Left lung (tissue), 14 donors: ENCODE measurements at places on chromosomes 12 and 14. TPM values are rescaled to one million over a fixed set of nuclear protein-coding genes. Genes with fewer than 3 reads are reported as not detected.

Gene HOXC11
- total RNA-seq, result not detected

Gene CD27
- total RNA-seq, result 1.4 TPM

Gene DDN
- 0.08 TPM for total RNA-seq

DNA sequence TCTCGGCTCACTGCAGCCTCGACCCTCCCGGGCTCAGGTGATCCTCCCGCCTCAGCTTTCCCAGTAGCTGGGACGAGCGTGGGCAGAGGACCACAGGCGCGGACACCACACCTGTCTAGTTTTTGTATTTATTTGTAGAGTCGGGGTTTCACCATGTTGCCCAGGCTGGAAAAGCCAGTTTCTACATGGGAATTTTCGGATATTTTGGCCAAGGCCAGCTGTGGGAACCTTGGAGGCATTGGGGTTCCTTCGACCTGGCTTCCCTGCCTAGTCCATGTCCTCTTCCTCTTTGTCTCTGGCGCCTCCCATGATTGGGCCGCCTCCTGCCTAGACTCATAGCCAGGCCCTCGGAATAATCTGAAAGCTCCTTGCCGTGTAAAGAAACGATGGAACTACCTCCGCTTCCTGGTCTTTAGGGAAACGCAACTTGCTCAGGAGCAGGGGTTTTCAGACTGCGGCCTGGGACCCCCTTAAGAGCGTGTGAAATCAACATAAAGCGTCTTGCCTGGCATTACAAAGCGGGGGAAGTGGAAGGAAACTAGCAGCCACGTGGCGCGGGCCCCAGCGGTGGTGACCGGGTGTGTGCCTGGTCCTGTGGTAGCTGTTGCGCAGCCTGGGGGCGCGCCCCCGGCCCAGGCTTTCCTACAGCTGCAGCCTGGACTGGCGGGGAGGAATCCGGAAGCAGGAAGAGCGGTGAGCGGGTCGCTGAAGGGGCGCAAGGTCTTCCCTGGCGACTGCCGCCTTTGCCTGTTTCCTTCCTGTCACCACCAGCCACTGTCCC, 1.4 kb upstream of the HSP90AA1 start:
- DNase-seq, result peak; percentile 38

Gene PPP1R36
- total RNA-seq, result 0.47 TPM

GRCh38 chr14:44576356-44576755, 69.3 kb upstream of the FSCB start:
- DNase-seq, result no peak

Gene CCDC196
- total RNA-seq, result not detected

Gene SLC41A2
- 27.2 TPM for total RNA-seq

- DNase-seq, result no peak
Observed at GRCh38 chr12:6067152-6067916, 57.1 kb downstream of the VWF start.

Gene OR6C2
- not detected for total RNA-seq

GRCh38 chr14:23006188-23006534, 3.8 kb downstream of the C14orf93 start:
- no peak for DNase-seq

DNA sequence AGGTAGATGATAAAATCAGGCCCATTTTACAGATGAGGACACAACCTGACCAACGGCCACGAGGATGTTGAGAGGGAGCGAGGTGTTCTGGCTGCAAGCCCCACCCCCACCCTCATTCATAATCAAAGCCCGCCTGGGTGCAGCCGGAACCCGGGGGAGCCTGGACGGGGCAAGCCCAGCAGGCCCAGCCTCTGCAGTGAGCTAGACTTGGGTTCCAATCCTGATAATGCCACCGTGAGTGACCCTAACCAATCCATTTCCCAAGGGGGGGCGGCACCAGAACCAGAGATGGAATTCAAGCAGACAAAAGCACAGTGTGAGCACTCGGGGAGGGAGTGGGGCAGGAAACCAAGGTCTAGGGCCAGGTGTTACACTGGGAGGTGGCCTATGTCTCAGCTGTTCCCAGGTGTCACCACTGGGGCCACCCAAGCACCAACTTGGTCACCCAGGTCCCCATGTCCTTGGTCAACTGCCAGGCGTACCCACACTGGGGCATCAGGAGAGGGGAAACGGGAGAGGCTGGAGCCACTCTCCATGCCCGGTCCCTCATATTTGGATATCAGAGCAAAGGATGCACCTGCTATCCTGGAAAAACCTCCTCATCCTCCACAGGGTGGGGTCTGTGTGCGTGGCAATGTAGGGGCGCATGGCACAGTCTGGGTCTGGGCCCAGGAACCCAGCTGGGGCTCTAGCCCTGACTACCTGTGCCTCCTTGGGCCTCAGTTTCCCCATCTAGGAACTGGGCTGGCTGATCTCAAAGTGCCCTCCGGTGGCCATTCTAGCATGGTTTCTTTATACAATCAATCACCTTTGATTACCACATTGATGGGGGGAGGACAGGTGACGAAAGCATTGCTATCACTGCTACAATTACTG, 58.4 kb downstream of the FAM222A start:
- no peak for DNase-seq

Gene TDRD9
- 9.1 TPM for total RNA-seq

- no peak for DNase-seq
Observed at GRCh38 chr12:13536219-13536910, 339.8 kb downstream of the EMP1 start.

DNA sequence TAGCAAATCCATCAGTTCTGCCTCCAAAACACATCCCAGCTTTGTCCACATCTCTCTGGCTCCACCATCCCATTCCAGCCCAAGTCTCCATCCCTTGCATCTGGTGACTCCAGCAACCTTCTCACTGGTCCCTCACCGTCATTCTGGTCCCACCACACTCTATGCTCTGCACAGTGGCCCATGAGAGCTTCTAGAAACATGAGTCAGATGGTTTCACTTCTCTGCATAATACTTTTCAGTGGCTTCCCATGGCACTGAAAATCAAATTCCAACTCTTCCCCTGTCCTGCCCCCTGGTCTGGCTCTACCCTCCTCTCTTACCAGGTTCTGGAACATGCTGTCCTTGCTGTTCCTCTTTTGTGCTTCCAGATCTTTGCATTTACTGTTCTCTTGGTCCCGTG, 17.2 kb upstream of the C12orf76 start:
- no peak for DNase-seq

Gene KANSL2
- total RNA-seq, result 30.6 TPM

DNA sequence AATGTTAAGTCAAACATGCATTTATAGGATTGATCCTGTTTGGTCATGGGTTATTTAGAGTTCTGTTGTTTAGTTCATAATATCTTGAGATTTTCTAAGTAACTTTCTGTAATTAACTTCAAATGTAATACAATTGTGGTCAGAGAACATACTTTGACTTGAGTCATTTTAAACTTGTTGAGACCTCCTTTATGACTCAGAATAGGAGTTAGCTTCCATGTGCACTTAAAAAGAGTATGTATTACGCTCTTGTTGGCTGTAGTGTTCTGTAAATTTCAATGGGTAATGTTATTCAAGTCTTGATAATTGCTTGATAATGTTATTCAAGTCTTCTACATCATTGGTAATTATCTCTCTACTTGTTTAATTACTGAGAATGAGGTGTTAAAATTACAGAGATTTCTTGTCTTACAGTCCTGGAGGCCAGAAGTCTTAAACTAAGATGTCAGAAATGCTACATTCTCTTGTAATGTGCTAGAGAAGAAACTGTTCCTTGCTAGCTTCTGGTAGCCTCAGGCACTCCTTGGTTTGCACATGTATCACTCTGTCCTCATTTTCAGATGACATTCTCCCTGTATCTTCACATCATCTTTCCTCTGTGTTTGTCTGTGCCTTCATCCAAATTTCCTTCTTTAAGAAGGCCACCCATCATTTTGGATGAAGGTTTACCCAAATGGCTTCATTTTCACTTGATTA, 197.3 kb downstream of the TMTC3 start:
- DNase-seq, result no peak

DNA sequence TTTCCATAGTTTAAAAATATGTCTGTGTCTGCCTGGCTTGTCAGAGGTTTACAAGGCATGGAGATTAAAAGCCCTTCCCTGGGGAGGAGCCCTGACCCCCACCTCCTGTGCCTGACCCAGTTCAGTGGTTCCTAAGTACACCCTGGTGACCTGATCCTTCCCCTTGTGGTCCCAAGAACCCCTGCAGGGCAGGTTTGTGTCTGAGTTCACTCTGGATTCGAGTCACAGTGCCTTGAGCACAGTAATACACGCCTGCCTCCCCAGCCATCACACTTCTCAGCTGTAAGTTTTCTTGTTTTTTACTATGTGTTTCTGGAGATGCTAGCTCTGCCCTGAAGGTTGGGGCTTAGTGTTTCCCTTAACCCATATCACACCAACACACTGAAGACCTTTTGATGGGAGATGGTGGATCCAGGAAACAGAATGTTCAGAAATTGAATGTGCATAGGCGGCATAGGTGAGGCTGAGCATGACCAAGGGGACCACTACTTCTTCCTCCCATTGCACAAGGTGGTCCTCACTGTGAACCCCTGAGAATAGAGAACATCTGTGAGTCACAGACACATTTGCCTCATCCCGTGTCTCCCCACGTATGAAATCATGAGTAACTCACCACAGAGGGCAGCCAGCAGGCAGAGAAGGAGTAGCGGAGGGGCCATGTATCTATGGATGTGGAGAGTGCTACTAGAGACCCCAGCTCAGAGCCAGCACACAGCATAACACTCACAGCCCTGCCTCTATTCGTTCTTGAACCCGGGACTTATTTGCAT, 962.9 kb downstream of the TMEM121 start:
- DNase-seq, result no peak

Gene PWP1
- total RNA-seq, result 29.9 TPM

DNA sequence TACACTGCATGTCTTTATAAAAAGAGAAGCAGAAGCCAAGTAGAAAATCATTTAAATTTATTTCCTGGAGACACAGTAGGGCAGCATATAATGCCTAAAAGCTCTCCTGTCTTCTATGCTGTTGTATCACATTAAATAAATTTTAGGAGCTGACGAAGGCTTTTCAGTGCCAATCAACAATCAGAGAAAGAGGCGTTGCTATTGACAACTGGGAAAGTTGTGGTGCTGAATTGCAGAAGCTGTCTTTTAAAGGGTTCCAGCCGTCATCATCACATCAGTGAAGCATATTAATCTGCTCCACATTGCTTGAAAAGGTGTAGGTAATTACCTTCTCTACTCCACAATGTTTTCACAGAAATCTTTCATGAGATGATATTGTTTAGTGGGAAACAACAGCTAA, 103.9 kb downstream of the FSCB start:
- DNase-seq, result no peak

GRCh38 chr14:37539992-37540391, 55.1 kb downstream of the FOXA1 start:
- no peak for DNase-seq

- no peak for DNase-seq
Observed at GRCh38 chr14:103204852-103205540, 81.7 kb downstream of the TNFAIP2 start.

DNA sequence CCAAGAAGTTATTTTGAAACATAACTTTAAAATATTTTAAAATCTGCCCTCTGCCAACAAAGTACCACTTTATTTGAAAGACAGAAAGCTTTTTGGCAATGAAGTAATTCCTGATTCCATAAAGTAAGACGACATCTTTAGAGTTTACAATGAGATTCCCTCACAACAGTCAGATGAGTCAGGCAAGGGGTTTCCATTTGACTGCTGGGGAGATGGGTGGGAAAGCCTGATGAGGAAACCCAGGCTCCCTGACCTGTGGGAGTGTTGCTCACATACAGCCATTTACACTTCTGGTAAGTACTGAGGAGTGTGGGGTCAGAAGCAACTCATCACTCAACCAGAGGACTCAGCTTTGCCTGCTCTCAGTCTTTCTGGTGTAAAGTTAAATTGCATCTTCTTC, 10.2 kb downstream of the KITLG start:
- DNase-seq, result no peak

DNA sequence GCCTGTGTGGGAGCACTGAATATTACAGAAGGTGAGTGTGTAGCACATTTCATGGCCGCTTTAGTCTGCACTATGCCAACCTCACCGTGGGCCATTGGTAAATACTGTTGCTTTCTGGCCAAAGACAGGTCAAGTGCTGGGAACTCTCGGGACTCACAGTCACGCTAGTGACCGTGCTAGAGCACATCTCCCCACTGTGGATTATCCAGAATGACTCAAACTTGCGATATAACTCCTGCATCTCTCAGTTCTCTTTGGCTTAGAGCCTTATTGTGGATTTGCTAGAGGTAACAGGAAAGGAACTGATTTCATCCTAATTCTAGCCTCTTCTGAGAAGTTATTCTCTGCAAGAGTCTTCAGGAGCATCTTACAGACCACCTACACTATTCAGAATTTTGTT, 86.5 kb downstream of the DAD1 start:
- no peak for DNase-seq

DNA sequence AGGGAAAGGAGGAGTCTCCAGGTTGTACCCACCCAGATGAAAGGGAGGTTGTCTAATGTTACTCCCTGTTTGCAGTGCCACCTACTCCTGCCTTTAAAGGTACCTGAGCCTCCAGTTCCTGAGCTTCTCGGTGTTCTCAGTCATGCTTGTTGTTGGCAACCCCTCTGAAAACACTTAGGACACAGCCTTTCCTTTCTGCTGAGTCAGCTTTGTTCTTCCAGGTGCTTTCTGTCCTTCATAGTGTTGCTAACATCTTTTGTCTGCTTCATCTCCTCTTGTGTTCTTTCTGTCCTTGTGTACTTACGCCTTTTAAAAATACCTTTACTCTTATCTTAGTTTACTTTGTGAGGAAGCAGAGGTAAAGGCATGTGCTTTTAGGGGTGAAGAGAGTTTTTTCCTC, 97.0 kb upstream of the NEDD1 start:
- DNase-seq, result no peak

- DNase-seq, result no peak
Observed at GRCh38 chr12:1777798-1778197, 42.6 kb upstream of the LRTM2 start.

GRCh38 chr14:103698380-103699260, 16.6 kb downstream of the XRCC3 start:
- no peak for DNase-seq

Gene NAV3
- total RNA-seq, result 8.6 TPM

Gene BTBD7
- total RNA-seq, result 32.1 TPM

Gene ZNF839
- 9.4 TPM for total RNA-seq

DNA sequence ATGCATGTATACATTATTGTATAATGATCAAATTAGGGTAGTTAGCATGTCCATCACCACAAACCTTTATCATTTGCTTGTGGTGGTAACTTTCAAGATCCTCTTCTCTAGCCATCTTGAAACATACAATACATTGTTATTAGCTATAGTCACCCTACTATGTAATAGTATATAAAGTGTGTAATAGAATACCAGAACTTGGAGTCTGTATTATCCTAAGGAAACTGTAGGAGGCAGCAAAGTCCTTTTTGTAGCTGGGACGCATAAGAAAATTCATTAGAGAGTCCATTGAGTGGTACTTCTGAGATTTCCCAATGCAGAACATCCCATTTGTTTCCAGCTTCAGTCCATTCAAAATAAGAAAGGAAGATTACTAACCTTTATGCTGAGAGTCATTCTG, 325.9 kb upstream of the LRFN5 start:
- DNase-seq, result no peak

DNA sequence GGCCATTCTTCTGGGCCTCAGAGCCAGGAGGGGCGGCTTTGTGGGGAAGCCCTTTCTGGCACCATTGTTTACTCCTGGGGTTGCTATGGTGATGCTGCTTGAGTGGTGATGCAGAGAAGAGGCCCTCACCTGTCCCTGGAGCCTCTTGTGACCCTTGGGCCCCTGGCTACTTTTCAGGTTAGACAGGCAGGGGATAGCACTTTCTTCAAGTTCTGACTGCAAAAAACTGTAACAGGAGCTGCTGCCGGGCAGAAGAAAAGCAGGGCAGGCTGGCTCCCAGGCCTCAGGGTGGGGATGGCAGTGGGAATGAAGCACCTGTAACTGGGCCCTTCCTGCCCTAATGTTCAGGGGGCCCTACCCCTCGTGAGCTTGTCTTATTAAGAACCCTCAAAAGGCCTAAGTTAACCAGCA, at the start of gene TEX52:
Gene TEX52 (minus strand): TSS at position 19 of the 411 bp plus-strand sequence. CDS start 13 bp downstream, at position 6.
- no peak for DNase-seq

Gene SERPINA1
- total RNA-seq, result 1,514 TPM
